ENCODE measurements at places on chromosomes 16 and 17. TPM values are rescaled to one million over a fixed set of nuclear protein-coding genes. Genes with fewer than 3 reads are reported as not detected.

DNA sequence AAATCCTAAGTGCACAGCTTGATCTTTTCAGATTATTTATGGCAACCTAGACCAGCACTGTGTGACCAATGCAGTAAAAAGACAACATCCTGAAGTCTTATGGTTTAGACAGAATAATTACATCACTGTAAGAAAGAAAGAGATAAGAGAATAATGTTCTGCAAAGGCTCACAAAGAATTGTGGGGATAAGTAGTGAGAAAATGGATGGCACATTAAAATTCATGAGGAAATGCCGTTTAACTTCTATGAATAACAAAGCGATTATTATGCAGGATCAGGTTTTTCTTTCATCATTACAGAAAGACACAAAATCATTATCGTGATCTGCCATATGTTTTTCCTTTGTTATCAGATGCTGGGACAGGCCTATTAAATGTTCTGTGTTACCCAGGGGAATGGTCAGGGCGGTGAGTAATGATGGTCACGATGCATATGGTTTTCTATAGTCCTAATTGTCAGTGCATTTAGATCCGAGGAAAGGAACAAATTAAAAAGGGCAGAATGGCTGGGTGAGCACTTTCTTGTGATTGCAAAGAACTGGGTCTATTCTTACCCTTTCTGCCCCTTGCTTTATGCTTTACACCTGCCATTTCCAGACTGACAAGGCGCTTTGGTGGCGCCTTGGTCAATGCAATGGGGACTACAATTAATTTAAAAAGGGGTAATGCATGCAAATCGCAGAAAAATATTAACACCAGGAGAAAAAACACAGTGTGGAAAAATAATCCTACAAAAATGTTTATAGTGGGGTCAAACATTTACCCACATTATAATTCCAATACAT, 18.1 kb upstream of the DHX40 start:
- no peak for DNase-seq

GRCh38 chr17:39193346-39193745, 4.1 kb downstream of the CACNB1 start:
- DNase-seq: no peak

ORC6 gene
- total RNA-seq: 5.7 TPM

GNGT2 gene
- 3.7 TPM for total RNA-seq

DNA sequence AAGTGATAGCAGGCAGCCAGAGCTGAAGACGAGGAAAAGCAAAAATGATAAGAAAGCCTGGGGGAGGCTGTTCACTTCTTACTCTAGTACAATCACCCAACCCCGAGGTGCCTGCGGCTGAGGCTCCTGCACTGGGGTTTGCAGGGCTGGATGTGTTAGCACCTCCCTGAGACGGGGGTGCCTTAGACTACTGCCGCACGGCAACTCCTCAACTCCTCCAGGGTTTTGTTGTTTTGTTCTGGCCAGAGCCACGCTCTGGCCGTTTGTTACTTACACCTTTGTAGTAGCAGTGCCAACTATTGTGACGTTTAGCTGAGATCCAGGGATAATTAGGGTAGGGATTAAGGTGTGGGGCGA, 51.5 kb downstream of the LDHD start:
- peak; percentile 71 for DNase-seq
